Activated T-cell treated with anti-CD3 and anti-CD28 coated beads, Interleukin-2, amount 50 U/mL, for 4 hours (primary cell): ENCODE measurements at places on chromosomes 13 and 19. TPM values are rescaled to one million over a fixed set of nuclear protein-coding genes. Genes with fewer than 3 reads are reported as not detected.

- no peak for DNase-seq
Measured at GRCh38 chr19:44308011-44308410, 3.2 kb upstream of the ZNF235 start.

- no peak for DNase-seq
Measured at GRCh38 chr19:57171551-57172081, 4.3 kb upstream of the DUXA start.

GRCh38 chr13:51713807-51714206 is 90.2 kb downstream of the DHRS12 start:
- DNase-seq, result no peak

The CNMD gene
- not detected for total RNA-seq

The LILRB5 gene
- total RNA-seq, result not detected

DNA sequence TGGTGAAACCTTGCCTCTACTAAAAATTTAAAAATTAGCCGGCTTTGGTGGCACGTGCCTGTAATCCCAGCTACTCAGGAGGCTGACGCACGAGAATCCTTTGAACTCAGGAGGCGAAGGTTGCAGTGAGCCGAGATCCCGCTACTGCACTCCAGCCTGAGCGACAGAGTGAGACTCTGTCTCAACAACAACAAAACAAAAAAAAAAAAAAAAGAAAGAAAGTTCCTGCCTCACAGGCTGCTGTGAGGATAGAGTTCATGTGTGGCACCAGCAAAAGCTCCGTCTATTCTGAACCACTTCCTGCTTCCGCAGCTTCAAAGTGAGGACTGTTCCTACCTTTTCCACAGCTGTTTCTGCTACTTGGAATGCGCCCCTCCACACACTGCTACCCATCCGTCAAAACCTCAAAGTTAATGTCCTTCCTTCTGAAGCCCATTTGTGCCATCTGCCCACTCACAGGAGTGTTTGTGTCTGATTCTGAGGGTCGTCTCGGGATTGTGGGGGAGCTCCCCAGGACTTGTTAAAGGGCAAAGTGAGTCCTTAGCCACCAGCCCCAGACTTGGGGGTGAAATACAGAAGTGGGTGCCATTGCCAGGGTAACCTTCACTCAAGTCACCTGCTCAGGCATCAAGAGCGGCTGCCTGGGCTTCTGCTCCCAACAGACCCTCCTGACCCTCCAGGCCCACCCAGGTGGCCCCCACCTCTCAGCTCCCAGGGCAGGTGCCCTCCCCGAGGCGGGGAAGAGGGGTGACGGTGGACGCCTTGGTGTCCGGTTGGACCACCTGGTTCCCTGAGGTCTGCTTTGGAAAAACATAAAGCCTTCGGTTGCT is 2.9 kb downstream of the MFSD12 start:
- DNase-seq, result no peak

DNA sequence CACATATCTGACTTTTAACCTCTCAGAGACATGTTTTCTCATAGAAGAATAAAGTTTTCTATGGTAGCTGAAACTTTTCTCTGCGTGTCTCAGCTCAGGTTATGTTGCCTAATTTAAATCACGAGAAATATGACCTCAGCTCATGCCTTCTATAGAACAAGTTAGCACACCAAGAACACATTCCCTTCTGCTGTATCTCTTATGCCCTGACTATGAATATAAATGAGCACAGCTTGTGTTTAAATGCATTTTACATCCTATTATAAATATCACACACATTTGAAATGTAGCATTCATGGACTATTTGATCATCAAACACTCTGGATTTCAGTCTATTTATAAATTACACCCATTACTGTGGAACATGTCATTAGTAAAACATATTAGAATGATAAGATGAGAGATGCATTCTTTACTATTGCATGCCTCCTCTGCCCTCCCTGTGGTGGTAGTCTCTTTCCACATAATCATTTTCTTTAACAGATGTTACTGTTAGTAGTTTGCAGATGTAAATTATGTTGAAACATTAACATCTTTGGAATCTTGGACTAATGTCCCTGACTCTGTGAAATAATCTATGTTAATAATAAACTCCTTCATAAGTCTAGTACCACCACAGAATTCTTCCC is 2044.9 kb upstream of the PCDH20 start:
- DNase-seq, result no peak

DNA sequence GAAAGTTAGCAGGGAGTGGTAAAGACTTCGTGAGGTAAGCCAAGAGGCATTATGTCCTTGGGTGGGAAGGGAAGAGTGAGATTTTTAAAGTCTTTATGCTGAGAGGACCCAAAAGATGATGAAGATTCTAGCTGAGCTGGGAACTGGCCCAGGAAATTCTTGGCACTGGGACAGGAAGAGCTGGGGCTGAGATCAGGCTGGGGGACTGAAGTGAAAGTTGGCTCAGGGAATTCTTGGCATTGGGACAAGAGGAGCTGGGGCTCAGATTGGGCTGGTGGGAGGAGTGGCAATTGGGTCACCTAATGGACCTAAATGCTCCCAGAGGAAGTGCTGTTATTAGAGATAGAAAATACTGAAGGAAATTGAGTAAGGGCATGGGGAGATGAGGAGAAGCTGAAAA is 8.8 kb downstream of the SCEL start:
- no peak for DNase-seq

The C19orf85 gene
- total RNA-seq, result not detected
